PC-9 (cell line): ENCODE measurements at places on chromosomes 12 and 14.

DNA sequence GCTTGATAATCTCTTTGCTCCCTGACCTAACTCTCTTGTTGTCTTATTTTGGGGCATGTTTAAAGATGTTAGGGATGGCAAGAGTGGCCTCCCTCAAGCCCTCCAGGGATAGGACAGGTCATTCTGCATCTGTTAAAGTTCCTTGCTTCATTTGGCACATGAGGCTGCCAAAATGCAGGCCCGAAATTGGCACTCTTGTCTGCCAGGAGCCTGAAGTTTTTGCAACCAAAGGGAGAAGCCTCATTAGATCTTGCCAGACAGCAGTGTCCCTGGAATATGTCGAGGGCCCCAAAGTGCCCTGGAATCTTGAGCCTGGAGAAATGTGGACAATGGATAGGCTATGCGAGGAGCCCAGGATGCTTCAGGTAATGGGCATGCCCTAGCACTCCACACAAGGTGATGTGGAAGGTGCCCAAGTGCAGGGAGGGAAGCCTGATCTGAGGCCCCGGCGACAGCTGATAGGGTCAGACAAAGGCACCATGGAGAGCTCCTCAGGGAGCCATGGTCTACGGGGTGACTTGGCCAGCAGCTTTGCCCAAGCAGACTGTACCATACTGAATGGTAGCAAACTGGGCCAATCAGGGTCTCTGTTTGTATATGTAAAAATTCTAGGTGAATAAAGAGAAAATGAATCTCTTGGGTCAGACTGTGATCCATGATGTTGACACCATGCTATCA lies 173.0 kb upstream of the WSCD2 start:
- no peak for DNase-seq
- H3K4me1 ChIP-seq: no peaks in the 10 kb centered on the region
- no peaks in the 10 kb centered on the region for H3K36me3 ChIP-seq
- peaks cover 49% of the 10 kb centered on the region; the same call in 1 of the 2 replicates for H3K27me3 ChIP-seq

- no peak overlapping the region for H3K27ac ChIP-seq
- H3K27me3 ChIP-seq: no peaks in the 10 kb centered on the region
- no peak overlapping the region for H3K4me3 ChIP-seq
- DNase-seq: no peak
- H3K36me3 ChIP-seq: no peaks in the 10 kb centered on the region
- no peaks in the 10 kb centered on the region for H3K4me1 ChIP-seq
These were observed 23.1 kb upstream of the PMCH start for GRCh38 chr12:102220736-102221135.

- no peak overlapping the region for H3K4me3 ChIP-seq
- peaks cover 15% of the 10 kb centered on the region for H3K4me1 ChIP-seq
- H3K36me3 ChIP-seq: no peaks in the 10 kb centered on the region
- DNase-seq: no peak
- no peak overlapping the region for H3K27ac ChIP-seq
- H3K27me3 ChIP-seq: no peaks in the 10 kb centered on the region
These were observed 185.8 kb downstream of the STXBP6 start for GRCh38 chr14:24863968-24864684.

DNA sequence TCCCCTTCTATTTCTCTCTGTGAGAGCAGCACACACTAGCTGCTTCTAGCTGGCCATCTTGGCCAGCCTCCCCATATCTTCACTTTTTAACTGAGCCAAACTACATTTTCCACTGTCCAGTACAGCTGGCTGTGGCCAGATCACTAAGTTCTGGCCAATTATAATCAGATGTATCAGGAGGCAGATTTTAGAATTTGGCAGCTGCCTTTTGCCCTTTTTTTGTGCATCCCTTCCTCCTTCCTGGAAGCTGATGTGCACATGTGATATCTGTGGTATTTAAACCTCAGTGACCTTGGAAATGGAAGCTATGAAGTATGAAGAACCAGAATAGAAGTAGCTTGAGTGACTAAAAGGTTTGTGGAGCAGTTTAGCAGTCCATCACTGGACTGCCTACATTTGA lies 49.8 kb upstream of the ANO6 start:
- no peaks in the 10 kb centered on the region for H3K27me3 ChIP-seq
- no peak for DNase-seq
- H3K36me3 ChIP-seq: no peaks in the 10 kb centered on the region
- H3K4me1 ChIP-seq: no peaks in the 10 kb centered on the region
- H3K4me3 ChIP-seq: no peak overlapping the region

GRCh38 chr12:25965682-25966081 lies 7.2 kb downstream of the RASSF8 start:
- no peak overlapping the region for H3K4me3 ChIP-seq
- no peak for DNase-seq
- peaks cover 7% of the 10 kb centered on the region; the same call in 1 of the 2 replicates for H3K36me3 ChIP-seq
- no peak overlapping the region for H3K27ac ChIP-seq
- no peaks in the 10 kb centered on the region for H3K27me3 ChIP-seq

- no peaks in the 10 kb centered on the region for H3K4me1 ChIP-seq
- H3K4me3 ChIP-seq: no peak overlapping the region
- peaks cover 87% of the 10 kb centered on the region for H3K27me3 ChIP-seq
- no peak for DNase-seq
These were observed 51.9 kb downstream of the GALNT9 start for GRCh38 chr12:132277374-132277941.

- no peaks in the 10 kb centered on the region for H3K27me3 ChIP-seq
- no peak for DNase-seq
- no peaks in the 10 kb centered on the region for H3K36me3 ChIP-seq
- no peak overlapping the region for H3K4me3 ChIP-seq
- no peak overlapping the region for H3K27ac ChIP-seq
- no peaks in the 10 kb centered on the region for H3K4me1 ChIP-seq
These were observed 28.2 kb downstream of the TRAF3 start for GRCh38 chr14:102805371-102805891.
